ENCODE measurements at places on chromosomes 7 and 10.

DNA sequence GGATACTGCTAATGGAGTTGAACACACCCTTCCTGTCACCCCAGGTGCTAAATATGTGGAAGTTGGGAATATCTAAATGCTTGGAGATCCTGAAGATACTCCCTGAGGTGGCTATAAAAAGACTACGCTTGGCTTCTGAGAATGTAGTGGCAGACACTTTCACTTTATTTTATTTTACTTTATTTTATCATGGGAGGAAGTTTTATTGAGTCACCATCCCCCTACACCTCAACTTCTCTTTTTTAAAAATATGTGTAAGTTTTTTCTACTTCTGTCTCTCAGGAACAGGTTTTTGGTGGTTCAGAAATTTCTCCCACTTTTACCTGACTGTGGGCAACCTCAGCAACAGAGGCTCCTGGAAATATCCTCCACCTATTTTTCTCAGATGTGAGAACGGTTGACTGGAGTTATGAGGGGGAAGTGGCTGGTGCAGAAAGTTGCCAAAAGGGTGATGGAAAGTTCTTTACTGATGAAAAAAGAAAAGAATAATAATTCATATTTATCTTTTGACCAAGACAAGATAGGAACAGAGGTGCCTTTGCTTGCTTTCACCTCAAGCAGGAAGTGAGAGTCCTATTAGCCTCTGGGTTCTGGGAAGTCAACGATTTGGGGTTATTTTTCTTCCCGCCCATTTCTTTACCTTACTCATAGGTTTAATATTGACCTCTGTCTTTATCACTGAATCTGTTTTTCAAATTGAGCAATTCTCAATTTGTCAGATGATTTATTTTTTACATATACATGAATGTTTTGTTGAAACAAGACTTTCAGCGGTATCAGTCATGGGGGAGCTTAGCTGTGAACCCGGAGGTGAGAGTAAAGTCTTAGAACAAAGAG is 103.6 kb downstream of the AHR start:
- DNase-seq: no peak

DNA sequence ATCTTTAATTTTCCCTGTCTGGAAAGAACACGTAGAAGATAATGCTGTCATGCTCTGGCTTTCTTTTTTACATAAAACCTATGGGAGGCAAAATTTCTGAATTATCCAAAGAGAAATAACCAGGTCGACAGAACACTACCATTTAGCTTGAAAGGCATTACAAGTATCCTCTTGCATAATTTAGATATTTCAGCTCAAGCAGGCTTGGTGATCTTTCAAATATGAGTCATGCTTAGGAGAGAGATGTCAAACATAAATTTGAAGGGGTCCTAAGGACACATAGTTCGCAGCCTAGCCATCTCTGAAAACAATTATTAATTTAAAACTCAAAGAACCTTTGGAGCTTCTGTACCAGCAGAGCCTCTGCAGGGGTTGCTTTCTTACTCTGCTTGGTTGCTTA is 100.9 kb downstream of the FAS start:
- no peak for DNase-seq

DNA sequence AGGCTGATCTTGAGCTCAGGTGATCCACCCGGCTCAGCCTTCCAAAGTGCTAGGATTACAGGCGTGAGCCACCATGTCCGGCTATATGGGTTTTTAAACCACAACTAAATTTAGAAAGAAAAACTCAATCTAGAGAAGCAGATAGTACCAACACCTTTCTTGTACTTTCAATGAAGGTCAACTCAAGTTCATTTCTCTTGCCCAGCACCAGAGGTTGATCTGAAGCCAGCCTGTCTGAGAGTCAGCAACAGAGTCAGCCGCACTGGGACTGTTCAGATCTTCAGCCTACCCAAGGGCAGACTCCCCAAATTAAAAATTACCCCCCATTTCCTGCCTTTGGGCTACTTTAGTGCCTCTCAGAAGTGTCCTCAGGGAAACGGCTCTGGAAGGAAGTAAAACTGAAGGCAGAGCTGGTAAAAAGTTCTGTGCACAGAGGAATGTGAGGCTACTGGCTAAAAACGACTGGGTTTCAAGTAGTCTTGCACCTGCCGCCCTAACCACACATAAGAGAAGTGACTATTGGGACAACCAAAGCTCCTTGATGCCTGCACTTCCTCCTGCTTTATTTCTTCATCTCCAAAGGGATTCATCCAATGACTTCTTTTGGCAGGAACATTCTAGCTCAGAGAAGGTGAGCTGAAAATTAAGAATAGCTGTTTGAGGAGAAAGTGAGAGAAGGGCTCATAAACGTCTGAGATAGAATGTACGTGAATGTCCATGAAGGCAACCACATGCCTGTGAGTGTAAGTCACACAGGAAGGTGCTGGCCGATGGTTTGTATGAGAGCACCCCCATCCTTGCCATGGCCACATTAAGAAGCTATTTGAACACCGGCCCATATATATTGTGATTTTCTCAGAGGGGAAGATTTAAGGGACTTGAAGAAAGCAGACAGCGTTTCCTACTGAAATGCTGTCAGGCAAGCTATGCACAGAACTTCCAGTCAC is 142.4 kb upstream of the PRR15 start:
- no peak for DNase-seq

DNA sequence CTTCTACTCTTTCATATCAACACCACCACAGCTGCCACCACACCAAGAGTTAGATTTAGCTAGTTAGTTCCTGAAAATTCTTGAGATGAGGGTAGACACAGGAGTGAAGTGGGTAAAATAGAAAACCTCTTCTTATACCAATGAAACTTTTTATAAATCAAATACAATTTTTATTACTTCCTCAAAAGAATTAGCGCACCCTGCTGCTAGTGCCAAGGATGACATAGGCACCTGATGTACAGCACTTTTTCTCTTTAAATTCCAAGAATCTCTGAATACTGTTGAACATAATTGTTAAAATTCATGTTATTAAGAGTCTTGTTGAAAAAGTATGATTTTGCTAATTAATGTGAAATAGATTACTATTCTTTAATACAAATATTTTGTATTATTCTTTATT is 11.4 kb downstream of the ZWINT start:
- DNase-seq: no peak

- DNase-seq: no peak
Measured at GRCh38 chr7:106165337-106165736, 53.2 kb upstream of the SYPL1 start.

GRCh38 chr10:128713874-128714570 is 587.8 kb upstream of the MKI67 start:
- no peak for DNase-seq

GRCh38 chr10:95217476-95217875 is 23.4 kb downstream of the ACSM6 start:
- no peak for DNase-seq

DNA sequence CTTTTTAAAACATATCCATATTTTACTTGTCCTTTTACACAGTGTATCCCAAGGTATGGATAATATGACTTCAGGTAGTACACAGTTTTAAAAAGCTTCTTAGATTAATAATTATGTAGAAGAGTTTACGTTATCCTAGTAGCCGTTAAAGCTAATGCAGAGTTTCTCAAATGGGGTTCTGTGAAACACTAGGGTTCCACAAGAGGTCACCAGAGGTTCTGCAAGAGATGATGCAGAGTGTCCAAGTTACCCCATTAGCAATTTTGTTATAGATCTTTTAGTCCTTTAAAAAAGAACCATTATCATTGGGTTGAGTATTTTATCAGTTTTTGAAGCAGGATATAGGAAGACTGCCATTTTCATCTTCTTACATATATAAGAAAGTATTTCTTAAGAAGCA is 298.9 kb upstream of the HPS1 start:
- no peak for DNase-seq

- no peak for DNase-seq
Measured at GRCh38 chr7:154541606-154542005, 461.3 kb downstream of the PAXIP1 start.

DNA sequence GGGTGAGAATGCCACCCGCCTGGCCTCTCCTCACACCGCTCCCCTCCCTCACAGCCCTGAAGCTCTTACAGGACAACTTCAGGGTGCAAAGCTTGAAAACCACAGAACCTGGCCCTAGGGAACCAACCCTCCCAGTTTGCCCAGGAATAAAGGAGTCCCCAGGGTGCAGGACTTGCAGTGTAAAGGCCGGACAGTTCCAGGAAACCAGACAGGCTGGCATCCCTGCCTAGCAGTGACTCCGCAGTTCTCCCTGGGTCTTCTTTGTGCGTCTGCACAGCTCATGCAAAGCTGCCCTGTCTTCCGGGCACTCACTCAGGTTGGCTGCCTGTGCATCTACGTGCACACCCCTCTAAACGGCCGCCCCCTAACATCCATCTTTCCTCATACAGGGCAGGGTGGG is 36.1 kb downstream of the HSPA12A start:
- no peak for DNase-seq

DNA sequence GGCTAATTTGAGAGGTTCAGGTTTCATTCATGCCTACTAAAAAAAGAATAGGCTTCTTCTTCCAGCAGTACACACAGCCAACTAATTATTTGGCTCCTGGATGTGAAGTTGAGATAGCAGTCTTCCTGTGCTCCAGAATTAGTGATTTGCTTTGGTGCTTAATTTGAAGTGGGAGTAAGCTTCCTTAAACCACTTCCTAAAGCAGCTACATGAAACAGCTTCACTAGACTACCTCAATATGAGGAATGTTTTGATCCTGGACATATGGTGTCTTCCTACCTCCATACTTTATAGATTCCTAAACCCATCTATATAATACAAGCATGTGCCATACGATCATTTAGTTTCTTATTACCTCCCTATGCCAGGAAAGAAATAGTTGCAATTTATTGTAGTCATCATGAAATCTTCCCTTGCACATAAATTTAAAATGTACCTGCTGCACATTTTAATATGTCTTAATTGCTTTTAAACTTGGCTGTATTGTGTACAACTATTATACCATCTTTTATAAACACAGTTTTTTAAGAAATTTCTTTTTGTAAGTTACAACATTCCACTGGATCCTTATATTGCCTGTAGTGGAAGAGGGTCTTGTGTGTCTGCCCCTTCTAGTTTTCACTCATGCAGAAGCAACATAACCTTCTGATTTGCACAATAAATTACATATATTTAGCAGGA is 8.6 kb downstream of the VIM start:
- no peak for DNase-seq

GRCh38 chr10:20745556-20746375 is 151.3 kb downstream of the NEBL start:
- no peak for DNase-seq

DNA sequence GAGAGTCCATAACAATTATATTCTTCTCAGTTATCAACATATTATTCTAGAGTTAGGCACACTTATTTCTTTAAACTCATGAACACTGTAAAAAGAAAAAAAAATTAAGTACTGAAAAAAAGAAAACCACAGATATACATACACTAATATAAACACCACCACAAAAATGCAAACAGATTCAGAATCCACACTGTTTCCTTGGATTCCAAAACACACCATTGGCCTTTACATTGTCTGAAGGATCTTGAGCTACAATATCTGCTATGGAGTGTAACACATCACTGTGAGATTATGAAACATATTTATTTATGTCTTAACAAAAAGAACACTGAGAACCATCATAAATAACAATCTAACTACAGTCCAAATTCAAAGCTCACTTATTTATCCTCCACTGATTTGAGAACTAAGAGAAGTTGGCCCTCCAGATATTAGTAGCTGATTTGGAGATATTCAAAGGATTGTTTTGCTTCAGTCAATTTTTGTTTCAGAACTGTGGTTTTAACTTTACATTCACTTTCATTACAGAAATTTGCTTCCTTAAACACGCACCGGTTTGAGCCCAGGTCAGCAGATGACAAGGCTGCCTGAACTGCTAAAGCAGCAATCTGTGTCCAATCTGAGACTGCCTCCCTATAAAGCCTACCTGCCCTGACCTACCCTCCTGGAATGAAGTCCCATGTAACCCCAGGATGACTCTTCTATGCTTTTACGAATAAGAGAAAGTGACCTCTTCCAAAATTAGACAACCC is 47.0 kb upstream of the CDK1 start:
- DNase-seq: peak; percentile 27

GRCh38 chr7:16926283-16926682 is 44.5 kb upstream of the AGR3 start:
- no peak for DNase-seq

- DNase-seq: no peak
Measured at GRCh38 chr7:94382746-94383145, 11.9 kb upstream of the COL1A2 start.

- DNase-seq: no peak
Measured at GRCh38 chr7:69676247-69676646, 78.0 kb downstream of the AUTS2 start.

DNA sequence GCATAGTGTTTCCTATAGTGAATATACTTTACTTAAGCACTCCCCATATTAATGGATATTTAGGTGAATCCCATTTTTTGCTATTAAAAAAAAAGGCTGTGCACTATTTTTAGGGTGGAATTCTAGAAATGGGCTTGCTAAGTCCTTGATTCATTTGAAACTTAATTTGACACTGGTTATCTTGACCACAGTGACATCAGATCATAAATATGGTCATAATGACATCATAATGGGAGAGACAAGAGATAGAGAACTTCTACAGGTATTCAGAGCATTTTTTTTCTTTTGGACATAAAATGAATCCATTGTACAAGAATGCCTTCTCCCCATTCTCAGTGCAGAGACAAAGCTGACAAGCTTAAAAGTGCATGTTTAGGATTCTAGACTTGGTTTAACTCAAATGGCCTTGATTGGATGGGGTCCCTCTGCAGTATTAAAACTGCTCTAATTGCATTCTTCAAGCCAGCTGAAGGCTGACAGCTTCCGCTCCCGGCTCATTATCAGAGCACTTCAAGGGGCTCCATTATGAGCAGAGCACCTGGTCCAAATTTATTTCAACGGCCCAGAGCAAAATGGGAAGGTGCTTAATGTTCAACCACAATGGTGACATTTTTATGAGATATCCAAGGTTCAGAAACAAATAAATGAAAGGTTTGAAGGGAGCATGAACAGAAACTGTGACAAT is 104.8 kb downstream of the JAZF1 start:
- no peak for DNase-seq

DNA sequence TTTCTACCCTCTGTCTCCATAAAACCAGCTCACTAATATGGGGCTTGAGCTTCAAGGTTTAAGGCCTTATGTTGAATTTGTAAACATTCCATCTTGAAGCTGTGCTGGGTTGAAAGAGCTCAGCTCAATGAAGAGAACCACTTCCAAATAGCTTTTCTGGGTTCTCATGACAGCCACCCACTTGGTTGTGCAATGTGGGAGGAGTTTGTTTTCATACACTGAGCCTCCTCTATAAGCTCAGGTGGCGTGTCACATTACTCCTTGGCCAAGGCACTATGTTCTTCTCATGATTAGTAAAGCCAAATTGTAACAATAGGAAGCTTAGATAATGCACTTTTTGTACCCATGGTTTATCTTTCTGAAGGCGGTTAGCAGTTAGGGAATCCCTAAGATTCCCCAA is 265.6 kb downstream of the PTEN start:
- no peak for DNase-seq

DNA sequence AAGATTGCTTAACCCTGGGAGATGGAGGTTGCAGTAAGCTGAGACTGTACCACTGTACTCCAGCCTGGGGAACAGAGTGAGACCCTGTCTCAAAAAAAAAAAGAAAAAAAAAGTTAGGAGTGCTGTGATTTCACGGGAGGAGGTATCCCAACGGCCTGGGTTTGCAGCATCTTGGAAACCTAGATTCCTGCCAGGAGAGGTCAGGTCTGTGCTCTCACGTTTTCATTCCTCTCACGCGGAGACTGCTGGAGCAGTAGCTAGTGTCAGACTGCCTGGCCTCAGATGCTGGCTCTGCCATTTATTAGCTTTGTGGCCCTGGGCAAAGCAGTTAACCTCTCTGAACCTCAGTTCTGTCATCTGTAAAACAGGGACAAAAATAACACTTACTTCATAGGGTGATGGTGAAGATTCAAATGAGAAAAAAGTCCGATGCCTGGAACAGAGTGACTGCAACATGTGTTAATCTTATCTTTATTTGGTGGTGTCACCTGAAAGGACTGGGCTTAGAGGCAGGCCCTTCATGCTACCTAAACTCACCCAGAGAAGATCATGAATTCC is 94.9 kb downstream of the GAD2 start:
- no peak for DNase-seq
